ENCODE measurements at places on chromosomes 7 and 10. TPM values are rescaled to one million over a fixed set of nuclear protein-coding genes. Genes with fewer than 3 reads are reported as not detected.
A peak's percentile ranks its signal among the peaks of the same experiment; 100 is the strongest.

- DNase-seq, result no peak
- H3K27ac ChIP-seq, result no peak overlapping the region
- H3K4me1 ChIP-seq, result peaks cover 33% of the 10 kb centered on the region
- H3K4me3 ChIP-seq, result no peak overlapping the region
- H3K36me3 ChIP-seq, result peaks cover 1% of the 10 kb centered on the region
Measured at GRCh38 chr10:122072491-122072890, 83.5 kb downstream of the TACC2 start.

DNA sequence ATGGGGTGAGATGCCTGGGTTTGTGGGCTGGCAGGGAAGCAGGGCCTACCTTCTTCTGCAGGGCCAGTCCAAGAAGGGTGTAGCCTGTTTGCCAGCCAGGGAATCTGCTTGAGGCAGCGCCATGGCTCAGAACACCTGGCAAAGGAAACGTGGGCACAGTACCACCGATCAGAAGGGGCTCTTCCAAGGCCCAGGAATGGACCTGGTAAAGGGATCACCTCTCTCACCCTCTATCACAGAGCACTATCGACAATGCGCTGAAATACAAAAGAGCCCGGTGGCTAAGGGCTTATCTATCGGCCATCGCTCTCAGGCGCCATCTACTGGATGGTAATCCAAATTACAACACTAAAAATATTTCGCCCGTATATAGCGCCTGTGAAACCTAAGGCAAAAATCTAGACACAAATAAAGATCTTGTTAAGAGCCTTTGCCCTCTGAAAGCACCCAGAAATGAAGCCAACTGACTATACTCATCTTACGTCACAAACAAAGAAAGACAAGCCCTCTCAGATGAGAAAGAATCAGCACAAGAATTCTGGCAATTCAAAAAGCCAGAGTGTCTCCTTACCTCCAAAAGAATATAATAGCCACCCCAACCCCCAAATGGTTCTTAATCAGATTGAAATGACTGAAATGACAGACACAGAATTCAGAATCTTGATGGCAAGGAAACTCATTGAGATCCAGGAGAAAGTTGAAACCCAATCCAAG is 217.8 kb upstream of the HPS1 start:
- no peak overlapping the region for H3K27ac ChIP-seq
- no peaks in the 10 kb centered on the region for H3K36me3 ChIP-seq
- peak; percentile 34 for DNase-seq
- H3K4me3 ChIP-seq, result no peak overlapping the region
- H3K4me1 ChIP-seq, result no peaks in the 10 kb centered on the region
- H3K27me3 ChIP-seq, result no peaks in the 10 kb centered on the region

- no peak for DNase-seq
- H3K36me3 ChIP-seq, result no peaks in the 10 kb centered on the region
- H3K27me3 ChIP-seq, result peaks cover 2% of the 10 kb centered on the region
- H3K4me1 ChIP-seq, result peaks cover 5% of the 10 kb centered on the region
- no peak overlapping the region for H3K27ac ChIP-seq
Measured at GRCh38 chr10:114304571-114305421, 65.7 kb downstream of the VWA2 start.

DNA sequence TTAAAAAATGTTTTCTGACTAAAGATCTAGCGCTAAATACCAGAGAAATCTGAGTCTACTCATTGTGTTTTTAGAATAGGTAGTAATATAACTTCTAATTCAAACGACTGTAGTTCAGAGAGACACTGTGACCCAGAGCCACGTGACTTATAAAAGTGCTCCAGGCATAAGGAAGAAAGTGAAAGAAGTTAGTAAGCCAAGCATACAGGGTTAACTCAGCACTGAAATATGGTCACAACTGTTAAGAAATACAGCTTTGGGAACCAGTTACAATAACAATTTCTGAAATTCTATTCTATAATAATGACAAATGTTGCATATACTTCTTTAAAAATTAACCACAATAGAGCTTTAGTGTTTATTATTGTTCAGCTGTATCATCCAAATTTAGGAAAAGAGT is 119.1 kb downstream of the TFEC start:
- no peak overlapping the region for H3K27ac ChIP-seq
- H3K36me3 ChIP-seq, result no peaks in the 10 kb centered on the region
- H3K4me3 ChIP-seq, result no peak overlapping the region

DNA sequence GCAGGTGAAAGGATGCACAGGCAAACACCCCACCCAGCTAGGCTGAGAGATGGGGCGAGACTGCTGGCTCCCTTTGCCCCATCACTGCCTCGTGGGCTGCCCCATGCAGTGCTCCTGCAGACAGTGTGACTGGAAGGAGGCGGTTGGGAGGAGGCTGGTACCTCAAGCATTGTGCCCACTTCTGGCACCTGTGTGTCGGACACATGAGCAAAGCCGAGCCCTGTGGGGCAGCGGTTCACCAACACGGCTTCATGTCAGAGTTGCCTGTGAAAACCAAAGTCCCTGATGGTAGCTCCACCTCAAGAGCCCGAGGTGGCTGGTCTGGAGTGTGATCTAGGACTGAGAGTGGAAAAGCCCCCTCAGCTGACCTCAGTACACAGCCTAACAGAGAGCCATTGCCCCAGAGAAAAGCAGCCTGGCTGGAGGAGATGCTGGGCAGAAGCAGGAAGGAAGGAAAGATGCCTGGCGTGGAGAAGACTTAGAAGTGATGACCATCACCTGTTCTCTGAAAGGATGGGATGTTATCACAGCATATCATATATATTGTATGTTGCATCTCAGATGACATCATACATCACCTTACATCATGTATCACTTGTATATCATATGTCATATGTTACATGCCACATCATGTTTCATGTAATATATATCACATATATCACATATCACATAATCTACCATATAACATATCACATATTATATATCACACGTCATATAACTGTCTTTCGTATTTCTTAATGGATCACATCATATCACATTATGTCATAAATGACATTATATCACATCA is 75.6 kb downstream of the ADCY1 start:
- no peak for DNase-seq
- peaks cover 9% of the 10 kb centered on the region for H3K27me3 ChIP-seq
- no peaks in the 10 kb centered on the region for H3K36me3 ChIP-seq
- no peak overlapping the region for H3K4me3 ChIP-seq

DNA sequence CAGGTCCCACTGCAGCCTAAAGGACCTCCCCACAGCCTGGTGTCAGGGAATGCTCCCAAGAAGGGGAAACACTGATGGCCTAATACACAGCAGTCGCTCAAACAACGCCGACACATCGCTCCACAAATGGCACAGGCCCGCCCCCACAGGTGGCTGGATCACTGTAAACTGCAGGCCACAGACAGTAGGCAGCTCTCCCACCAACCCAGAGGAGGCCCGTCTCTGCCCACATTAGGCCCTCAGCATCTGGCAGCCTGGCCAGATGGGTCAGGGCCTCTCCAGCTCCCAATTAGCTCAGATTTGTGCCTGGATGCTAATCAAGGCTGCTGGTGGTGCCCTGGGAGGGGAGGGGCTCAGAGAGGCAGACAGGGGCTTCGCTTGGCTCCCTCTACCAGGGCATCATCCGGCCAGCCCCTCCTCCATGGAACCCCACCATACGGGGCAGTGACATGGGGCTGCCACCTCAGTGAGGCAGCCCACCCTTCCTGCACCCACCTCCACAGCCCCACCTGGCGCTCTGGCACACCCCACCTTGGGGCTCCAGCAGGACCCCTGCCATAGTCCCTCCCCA is 42.7 kb downstream of the CAMK2B start:
- no peaks in the 10 kb centered on the region for H3K36me3 ChIP-seq
- no peak overlapping the region for H3K27ac ChIP-seq
- H3K27me3 ChIP-seq, result peaks cover 12% of the 10 kb centered on the region
- DNase-seq, result no peak

DNA sequence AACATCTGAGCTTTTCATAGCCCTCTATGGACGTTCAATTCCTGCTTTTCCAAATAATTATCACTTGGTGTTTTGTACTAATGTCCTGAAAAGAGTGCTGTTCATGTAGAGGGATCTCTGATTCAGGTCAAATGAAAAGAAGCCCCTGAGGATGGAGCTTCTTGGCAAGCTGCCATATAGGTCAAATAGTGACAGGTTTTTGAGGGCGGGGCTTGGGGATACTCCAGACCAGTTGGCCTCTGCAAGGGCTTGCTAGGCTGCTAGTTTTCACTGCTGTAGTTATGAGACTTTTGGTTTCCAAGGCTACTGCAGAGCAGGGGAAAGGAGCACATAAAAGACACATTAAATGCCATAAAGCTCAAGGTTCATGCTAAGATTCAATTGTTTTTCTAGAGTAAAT is 257.2 kb upstream of the CACNA2D1 start:
- H3K36me3 ChIP-seq, result no peaks in the 10 kb centered on the region
- H3K4me1 ChIP-seq, result no peaks in the 10 kb centered on the region
- no peak overlapping the region for H3K27ac ChIP-seq
- DNase-seq, result no peak
- no peak overlapping the region for H3K4me3 ChIP-seq

PLXDC2 gene
- total RNA-seq, result 2.1 TPM

SFRP5 gene
- 1.7 TPM for total RNA-seq

GRCh38 chr7:102914585-102914984 is 1.8 kb downstream of the LRRC17 start:
- no peak overlapping the region for H3K4me3 ChIP-seq
- DNase-seq, result no peak
- no peaks in the 10 kb centered on the region for H3K36me3 ChIP-seq
- H3K4me1 ChIP-seq, result no peaks in the 10 kb centered on the region
- no peak overlapping the region for H3K27ac ChIP-seq
- H3K27me3 ChIP-seq, result no peaks in the 10 kb centered on the region

NRAP gene
- total RNA-seq, result not detected

- no peaks in the 10 kb centered on the region for H3K27me3 ChIP-seq
- DNase-seq, result no peak
- H3K27ac ChIP-seq, result no peak overlapping the region
- no peak overlapping the region for H3K4me3 ChIP-seq
Measured at GRCh38 chr7:149087376-149087775, 3.1 kb downstream of the ZNF786 start.

- no peaks in the 10 kb centered on the region for H3K36me3 ChIP-seq
- no peak for DNase-seq
- no peak overlapping the region for H3K27ac ChIP-seq
- peaks cover 18% of the 10 kb centered on the region for H3K4me1 ChIP-seq
- no peaks in the 10 kb centered on the region for H3K27me3 ChIP-seq
Measured at GRCh38 chr7:44738051-44738723, 10.5 kb upstream of the ZMIZ2 start.

DNA sequence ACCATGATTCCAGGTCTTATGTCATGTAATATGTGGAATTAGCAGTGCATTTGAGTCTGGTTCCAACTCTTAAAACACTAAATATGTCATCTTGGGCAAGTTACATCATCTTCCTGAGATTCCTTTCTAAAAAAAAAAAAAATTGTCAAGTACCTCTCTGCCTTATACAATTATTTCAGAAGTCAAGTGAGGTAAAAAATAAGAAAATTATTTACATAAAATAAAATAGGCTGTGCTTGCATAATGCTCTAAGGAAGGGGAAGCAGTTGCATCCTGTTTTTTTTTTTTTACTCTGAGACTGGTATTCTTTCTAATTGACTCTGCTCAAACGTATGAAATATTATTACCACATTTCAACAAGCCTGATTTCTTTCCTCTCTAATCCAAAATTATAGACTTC is 55.1 kb upstream of the SEMA3A start:
- no peak overlapping the region for H3K4me3 ChIP-seq
- no peaks in the 10 kb centered on the region for H3K4me1 ChIP-seq
- no peak overlapping the region for H3K27ac ChIP-seq
- H3K36me3 ChIP-seq, result no peaks in the 10 kb centered on the region
- DNase-seq, result no peak

MYL7 gene
- 1.8 TPM for total RNA-seq

RET gene
- total RNA-seq, result not detected

DNA sequence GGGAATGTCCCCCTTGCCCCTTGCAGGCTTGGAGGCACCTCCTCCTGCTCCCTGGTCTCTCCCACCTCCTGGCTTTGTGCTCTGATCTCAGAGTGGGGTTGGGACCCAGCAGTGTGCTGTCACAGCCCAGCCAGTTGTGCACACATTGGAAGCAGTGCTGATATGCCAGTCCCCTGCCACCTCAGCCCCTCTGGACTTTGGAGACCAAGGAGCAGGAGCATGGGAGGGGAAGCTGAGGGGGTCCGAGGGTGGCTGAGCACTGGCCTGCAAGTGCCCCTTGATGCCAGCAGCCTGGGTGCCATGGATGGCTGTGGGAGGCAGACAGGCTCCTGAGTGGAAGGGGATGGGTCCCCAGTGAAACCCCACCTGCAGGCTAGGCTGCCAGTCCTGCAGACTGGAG is 235.4 kb downstream of the ZNF716 start:
- no peaks in the 10 kb centered on the region for H3K27me3 ChIP-seq
- no peak overlapping the region for H3K27ac ChIP-seq
- no peak for DNase-seq
- H3K4me3 ChIP-seq, result no peak overlapping the region
- H3K36me3 ChIP-seq, result no peaks in the 10 kb centered on the region
- H3K4me1 ChIP-seq, result no peaks in the 10 kb centered on the region

ZNF680 gene
- total RNA-seq, result 12.4 TPM

DNA sequence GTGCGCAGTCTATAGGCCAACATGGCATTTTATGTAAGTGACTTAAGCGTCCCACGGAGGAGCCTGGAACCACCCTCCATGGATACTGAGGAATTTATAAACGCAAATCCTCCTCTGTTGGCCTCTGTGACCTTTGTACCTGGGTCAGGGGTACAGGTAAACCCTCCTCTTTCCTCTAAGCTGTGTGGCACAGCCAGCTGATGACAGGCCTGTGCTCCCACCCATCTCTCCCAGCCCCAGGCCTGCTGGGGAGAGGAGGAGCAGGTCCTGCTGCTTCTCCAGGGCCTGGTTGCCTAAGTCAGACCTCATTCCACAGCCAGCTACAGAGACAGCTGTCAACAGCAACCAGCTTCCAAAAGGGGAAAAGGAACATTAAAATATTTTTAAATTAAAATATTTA is 5.0 kb downstream of the AVPI1 start:
- no peak overlapping the region for H3K27ac ChIP-seq
- no peaks in the 10 kb centered on the region for H3K27me3 ChIP-seq
- H3K4me3 ChIP-seq, result no peak overlapping the region
- peaks cover 34% of the 10 kb centered on the region for H3K4me1 ChIP-seq

GRCh38 chr7:16060502-16060901 is 360.8 kb downstream of the CRPPA start:
- H3K4me1 ChIP-seq, result no peaks in the 10 kb centered on the region
- H3K4me3 ChIP-seq, result no peak overlapping the region
- H3K36me3 ChIP-seq, result no peaks in the 10 kb centered on the region
- H3K27ac ChIP-seq, result no peak overlapping the region
- no peak for DNase-seq

- no peak for DNase-seq
- no peaks in the 10 kb centered on the region for H3K4me1 ChIP-seq
- H3K4me3 ChIP-seq, result no peak overlapping the region
- no peaks in the 10 kb centered on the region for H3K27me3 ChIP-seq
- no peak overlapping the region for H3K27ac ChIP-seq
Measured at GRCh38 chr7:25787336-25787735, 364.7 kb upstream of the NFE2L3 start.

GRCh38 chr7:7577888-7578287 is 11.2 kb downstream of the MIOS start:
- no peak for DNase-seq
- no peak overlapping the region for H3K4me3 ChIP-seq
- no peaks in the 10 kb centered on the region for H3K27me3 ChIP-seq

SDK1 gene
- total RNA-seq, result 0.17 TPM

- no peak overlapping the region for H3K4me3 ChIP-seq
- DNase-seq, result peak; percentile 46
- no peak overlapping the region for H3K27ac ChIP-seq
- no peaks in the 10 kb centered on the region for H3K36me3 ChIP-seq
- no peaks in the 10 kb centered on the region for H3K27me3 ChIP-seq
Measured at GRCh38 chr10:31353574-31353973, 34.6 kb downstream of the ZEB1 start.

GRCh38 chr10:79286318-79286951 is 60.8 kb upstream of the PPIF start:
- H3K36me3 ChIP-seq, result peaks cover 93% of the 10 kb centered on the region
- DNase-seq, result no peak
- H3K27ac ChIP-seq, result no peak overlapping the region
- no peaks in the 10 kb centered on the region for H3K4me1 ChIP-seq
- no peak overlapping the region for H3K4me3 ChIP-seq

OGDHL gene
- 1.6 TPM for total RNA-seq
